ENCODE measurements at places on chromosomes 11 and 22.

DNA sequence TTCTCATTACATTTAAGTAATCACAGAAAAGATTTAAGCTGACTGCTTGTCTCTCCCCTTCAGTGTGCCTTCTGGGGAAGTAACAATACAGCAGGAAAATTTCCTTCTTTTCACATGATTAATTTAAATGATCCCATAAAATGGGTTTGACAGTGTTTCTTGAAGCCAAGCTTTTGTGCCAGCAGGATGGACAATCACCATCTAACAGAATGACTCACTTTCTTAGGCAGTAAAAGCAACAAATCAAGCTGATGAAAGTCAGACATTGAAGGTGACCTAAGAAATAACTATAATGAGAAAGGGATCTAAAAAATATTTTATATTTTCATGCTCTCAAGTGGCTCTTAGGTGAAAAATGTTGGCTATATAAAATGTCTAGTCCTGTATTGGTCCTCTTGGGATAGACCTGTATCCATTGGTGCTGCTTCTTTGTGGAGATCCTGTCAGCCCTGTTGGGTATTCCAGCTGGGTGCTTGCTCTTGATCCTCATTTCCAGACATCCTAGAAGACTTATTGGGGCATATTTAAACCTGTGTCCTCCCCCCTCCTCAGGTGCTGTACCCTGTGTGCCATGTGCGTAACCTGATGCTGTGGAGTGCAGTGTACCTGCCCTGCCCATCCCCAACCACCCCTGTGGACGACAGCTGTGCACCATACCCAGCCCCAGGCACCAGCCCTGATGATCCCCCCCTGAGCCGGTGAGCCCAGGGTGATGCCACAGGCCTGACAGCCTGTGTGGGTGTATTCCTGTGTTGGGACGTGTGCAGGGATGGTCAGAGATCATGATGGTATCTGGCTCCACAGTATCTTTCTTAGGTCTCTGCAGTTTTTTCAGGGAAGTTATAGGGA is 62.7 kb upstream of the HORMAD2 start:
- no peak for DNase-seq

DNA sequence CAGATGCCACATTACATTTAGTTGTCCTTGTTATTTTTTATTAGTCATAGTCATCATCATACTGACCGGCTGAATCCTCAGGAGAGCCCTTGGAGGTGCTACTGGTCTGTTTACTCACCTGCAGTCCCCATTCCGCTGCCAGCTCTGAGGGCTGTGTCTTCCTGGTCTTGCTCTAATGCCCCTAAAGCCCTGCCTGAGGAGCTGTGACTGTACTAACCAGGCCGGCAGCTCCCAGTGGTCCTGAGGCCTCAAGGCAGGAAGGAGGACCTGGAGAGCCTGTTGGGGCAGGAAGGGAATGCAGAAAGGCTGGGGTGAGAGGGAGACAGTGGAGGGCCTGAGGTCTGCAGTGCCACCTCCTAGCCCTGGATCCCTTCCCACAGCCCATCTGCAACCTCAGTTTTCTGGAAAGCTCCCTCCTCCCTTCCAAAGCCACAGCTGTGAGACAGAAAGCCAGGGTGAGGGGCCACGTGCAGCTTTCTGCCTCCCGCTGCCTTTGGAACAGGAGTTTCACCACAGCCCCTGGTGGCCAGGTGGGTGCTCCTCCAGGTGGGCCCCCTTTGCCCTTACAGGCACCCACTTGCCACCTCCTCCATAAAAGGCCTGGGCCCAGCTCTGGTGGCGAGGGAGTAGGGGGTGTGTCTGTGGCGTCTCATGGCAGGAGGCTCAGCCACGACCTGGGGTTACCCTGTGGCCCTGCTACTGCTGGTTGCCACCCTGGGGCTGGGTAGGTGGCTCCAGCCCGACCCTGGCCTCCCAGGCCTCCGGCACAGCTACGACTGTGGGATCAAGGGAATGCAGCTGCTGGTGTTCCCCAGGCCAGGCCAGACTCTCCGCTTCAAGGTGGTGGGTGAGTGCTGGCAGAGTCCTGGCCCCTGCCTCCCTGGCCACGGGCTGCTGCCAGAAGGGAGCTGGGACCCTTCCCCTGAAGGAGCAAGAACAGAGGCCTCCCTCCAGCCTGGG is at the start of gene ZP1:
TSS of gene ZP1 (plus strand) at position 632 of the 960 bp plus-strand sequence. CDS start at position 652, 20 bp downstream.
- no peak for DNase-seq

DNA sequence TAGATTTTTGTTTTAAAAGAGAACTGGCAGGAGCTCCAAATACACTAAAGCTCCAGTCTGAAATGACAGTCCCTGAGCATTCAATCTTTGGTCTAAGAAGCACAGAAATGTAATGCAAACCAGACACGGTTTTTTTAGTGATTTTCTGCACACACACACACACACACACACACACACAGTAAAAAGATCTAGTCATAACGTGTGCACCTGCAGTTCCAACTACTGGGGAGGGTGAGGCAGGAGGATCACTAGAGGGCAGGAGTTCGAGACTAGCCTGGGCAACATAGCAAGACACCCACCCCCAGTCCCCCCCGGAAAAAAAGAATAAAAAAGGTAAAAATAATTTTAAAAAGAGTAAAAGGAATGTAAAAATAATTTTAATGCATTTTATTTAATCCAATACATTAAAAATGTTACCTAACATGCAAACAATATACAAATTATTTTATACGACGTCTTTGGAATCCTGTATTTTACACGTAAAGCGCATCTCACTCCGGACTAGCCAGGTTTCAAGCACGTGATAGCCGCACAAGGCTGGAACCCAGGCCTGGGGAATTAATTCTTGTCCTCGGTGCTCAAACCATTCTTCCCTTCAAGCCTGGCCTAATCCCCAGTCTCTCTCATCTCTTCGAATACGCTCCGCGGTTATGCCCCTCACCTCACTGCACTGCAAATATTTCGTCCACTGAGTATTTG is 762 bp upstream of the TBC1D22A start:
- no peak for DNase-seq

DNA sequence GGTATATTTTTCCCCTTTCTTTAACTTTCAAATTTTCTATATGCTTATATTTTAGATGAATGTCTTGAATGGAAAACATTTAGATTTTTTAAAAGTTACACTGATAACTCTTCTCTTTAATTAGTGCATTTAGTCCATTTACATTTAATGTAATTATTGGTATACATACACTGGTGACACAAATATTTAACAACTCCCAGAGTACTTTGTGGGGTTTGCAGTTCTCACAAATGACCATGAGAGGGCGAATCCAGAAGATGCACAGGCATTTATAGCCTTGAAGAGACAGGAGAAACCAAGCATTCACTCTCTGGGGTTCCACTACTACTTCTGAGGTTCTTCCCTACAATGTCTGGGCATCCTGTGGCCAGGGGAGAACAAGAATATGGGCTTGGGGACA is 125.1 kb downstream of the TIMP3 start:
- DNase-seq, result no peak

DNA sequence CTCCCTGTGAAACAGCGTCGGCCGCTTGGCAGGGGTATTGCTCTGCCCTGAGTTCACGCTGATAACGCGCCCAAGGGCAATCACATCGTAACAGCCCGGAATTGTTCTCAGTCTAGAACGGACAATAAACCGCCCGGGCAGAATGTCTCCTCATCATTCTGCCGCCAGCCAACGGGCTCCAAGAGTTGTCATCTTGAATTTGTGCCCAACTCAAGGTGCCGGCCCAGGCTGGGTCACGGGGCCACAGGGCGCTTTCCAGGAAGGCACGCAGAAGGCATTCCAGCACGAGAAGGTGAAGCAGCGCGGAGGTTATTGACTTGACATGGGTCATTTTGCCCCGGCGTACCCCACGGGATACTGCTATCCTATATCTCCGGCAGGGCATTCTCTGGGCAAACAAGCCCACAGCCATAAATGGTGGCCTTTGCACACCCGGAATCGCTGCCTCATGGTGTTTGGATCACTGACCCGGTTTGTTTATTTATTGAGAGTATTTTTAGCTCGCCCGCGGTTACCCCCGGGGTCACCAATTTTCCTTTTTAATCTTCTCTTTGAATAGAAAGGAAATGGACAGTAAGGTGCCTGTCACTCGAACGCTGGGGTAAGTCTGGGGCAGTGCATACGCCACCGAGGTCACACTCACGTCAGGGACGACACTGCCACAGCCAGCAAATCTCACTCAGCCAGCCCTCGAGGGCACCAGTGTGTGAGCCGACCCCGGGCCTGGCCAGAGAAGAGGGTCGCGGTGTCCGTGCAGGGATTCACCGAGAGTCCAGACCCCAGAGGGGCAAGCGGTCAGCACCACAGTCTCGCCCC is 72.4 kb upstream of the FGF3 start:
- DNase-seq, result no peak

DNA sequence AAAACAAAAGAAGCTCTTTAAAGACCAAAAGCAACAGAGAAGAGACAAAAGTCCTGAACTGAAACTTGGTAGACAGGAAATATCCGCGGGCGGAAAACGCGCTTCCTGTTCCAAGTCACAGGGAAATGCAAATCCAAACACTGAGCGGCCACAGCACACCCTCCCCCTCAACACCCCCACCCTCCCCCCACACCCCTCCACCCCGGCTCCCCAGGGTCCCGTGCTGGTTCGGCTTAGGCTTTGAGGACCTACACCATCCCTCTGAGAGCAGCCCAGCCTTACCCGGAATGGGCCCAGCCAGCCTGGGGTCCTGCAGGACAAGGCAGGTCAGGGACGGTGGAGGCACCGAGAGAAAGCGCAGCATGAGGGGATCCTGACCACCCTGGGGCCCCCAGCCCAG is 160.4 kb downstream of the BRD1 start:
- no peak for DNase-seq

DNA sequence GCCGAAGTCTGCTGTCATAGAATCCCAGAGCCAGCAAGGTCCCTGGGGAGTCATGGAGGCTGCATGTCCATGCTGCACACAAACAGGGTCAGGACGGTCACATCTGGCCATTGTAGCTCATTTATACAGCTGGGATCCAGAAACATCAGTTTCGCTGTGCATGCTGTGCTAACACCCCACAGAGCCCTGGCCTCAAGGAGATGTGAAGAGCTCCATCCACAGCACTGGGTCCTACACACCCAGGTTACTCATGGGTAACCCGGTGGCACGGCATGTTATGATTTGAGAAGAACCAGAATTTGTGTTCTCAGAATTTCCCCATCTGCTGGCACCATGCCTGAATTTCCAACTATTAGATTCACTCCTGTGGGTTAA is 146.3 kb upstream of the ARHGAP20 start:
- DNase-seq, result no peak

GRCh38 chr11:30967579-30967978 is 381.4 kb upstream of the MPPED2 start:
- no peak for DNase-seq

DNA sequence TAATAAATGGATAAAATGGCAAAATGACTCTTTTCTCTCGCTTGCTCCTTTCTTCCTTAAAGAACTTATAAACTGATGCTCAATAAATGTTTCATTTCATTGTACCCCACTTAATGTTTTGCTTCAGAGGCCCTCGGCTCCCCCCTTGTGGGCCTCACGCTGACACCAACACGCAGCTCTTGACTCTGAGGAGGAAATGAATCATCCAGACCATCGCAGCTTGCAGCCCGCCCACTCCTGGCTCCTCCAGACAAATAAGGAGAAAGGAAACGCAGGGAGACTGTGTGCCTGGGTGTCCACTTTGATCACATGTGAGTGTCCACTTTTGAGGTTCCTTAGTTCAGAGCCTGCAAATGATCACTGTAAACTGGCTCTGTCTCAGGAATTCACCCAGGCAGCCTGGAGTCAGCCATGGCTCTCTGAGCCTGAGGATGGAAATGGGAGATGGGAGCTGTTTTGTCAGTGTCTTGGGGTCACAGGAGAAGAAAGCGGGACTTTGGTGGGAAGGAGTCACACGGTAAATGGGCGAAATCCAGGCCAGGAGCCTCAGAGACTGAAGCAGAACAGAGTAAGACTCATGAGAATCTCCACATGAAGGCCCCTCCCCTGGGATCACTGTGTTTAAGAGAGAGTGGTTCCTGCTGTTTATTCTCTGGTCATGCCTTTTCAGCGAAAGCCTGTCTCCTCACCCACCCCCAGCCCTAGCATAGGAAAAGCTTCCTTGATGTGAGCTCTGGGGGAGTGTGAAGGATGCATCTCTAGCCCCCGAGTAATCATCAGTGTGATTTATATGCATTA is 96.5 kb downstream of the CWC15 start:
- DNase-seq, result no peak

GRCh38 chr22:17411213-17411612 is 42.0 kb downstream of the CECR2 start:
- DNase-seq, result no peak

DNA sequence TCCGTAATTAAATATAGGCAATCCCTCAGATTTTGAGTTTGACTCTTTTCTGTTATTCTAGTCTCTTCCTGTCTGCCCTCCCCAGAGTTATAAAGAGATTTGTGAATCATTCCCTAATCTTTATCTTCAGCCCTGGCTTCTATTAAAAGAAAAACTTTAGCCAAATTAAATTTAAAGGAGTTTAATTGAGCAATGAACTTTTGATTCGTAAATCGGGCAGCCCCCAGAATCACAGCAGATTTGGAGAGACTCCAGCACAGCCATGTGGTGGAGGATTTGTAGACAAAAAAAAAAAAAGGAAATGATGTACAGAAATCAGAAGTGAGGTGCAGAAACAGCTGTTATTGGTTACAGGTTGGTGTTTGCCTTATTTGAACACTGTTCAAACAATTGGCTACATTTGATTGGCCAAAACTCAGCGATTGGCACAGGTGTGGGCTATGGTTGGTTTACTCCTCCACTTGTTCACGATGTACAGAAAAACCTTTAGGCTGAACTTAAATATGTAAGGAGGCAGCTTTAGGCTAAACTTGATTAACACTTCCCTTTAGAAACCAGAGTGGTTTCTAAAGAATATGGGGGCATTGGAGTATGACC is 2.3 kb upstream of the ALKBH8 start:
- DNase-seq, result no peak

DNA sequence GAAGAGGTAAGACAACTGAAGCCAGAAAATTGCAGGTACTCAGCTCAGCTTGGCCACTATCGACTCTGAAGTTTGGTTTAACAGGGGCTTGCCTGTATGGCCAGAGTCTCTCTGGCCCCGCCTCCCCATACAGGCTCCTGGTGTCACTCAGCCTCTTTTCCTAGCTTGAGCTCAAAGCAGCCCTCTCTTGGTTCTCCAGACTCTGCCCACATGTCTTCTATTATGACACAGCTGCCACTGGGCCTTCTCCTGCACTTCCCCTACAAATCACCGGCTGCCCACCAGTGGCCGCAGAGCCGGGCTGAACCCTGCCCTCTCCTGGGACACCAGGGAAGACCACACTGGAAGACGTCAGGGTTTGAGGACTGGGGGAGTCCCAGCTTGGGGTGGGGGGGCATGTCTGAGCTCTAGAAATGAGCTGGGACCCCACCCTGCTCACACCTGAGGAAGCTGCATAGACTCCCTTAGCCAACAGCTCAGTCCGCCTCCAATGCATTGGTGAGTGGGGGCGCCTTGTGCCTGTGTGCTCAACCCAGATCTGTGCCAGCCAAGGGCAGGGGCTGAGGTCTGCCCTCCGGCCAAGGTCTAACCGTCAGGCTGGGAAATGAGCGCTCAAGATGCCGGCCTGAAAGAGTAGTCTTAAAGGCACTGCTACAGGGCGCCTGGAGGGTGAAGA is 94.4 kb upstream of the LMO1 start:
- DNase-seq, result no peak

Data from central memory CD4-positive, alpha-beta T cell (primary cell).